ENCODE measurements at places on chromosomes 1 and 21.

GRCh38 chr1:26027716-26028489 lies 6.3 kb downstream of the EXTL1 start:
- DNase-seq: no peak

- no peak for DNase-seq
These were observed 82.4 kb upstream of the TLR5 start for GRCh38 chr1:223225481-223225880.

- no peak for DNase-seq
These were observed 22.7 kb downstream of the POFUT2 start for GRCh38 chr21:45264912-45265515.

DNA sequence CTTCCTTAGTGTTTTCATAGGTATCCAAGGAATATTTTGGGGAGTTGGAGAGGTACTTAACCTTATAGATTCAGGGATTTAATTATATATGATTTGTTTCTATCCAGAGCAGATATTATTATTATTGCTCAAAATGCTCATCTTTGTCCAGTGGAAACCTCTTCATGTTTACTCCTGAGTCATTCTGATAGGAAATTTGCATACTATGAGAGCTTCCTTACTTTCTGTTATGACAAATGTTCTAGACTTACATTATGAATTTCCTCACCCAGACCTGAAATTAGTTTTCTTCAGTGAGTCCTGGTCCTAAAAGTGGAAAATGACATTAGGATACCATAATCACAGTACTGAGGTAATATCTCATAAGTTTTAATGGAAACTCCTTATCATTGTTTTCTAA lies 57.5 kb upstream of the PLPPR5 start:
- no peak for DNase-seq

GRCh38 chr1:202643397-202644218 lies 66.6 kb downstream of the SYT2 start:
- DNase-seq: no peak

DNA sequence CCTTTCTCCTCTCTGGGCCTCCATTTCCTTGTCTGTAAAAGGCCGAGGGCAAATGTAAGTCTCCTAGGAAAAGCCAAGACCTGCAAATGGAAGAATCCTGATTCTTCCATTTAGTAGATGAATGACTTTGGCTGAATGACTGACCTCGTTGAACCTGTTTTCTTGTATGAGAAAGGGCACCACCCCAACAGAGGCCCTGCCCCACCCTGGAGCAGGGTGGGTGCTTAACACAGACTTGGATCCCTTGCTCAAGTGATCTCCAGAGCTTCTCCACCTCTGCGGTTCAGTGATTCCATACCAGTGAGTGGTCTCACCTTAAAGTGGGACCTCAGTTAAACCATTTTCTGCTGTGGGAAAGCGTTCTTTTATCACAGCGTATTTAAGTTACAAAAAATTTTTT lies 39.0 kb upstream of the GUCA2B start:
- no peak for DNase-seq

DNA sequence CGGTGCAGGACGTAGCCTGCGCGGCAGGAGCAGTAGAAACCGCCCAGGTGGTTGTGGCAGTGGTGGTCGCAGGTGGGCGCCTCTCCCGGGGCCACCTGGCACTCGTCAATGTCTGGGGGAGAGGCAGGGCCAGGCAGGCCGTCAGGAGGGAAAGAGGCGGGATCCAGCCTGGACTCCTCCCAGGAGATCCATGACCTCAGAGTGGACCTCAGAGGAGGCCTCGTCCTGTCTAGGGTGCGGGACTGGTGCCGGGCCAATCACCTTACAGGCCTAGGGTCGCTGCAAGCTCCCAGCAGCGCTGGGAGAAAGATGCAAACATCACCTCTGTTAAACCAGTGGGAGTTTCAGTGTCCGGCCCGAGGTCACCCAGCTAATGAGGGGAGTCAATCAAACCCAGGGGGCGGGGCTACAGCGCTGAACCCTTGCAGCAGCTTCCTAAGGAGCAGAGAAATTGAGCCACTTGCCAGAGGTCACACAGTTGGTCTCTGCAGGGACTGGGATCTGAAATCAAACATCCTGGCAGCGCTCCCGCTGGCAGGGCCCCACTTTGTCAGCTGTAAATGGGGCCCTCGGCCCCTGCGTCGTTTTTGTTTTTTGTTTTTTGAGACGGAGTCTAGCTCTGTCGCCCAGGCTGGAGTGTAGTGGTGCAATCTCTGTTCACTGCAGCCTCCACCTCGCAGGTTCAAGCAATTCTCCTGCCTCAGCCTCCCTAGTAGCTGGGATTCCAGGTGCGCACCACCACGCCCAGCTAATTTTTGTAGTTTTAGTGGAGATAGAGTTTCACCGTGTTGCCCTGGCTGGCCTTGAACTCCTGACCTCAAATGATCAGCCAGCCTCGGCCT lies 1.4 kb downstream of the MASP2 start:
- DNase-seq: no peak

DNA sequence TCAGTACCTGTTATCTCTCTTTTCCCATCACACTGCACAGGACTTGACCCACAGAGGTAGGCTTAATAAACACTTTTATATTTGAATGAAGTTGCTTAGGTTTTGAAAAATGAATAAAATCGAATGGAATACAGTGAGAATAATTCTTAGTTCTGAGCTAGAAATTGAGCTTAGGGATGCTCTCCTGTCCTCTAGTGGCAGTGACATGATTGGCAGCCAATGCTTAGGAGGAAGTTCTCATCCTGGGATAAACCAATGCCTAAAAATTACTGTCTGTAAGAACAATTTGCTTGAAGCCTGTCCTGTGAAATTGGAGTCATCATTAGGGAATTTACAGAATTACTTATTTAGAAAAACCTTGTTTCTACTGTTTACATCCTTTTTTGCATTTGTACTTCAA lies 21.3 kb upstream of the CYP4X1 start:
- no peak for DNase-seq

GRCh38 chr1:10152709-10153284 lies 57.6 kb upstream of the KIF1B start:
- no peak for DNase-seq

GRCh38 chr1:29162476-29163138 lies 19.1 kb downstream of the SRSF4 start:
- no peak for DNase-seq

- DNase-seq: no peak
These were observed 145.6 kb upstream of the NFIA start for GRCh38 chr1:60936591-60937342.

- no peak for DNase-seq
These were observed 173.9 kb downstream of the RWDD3 start for GRCh38 chr1:95407886-95408291.

GRCh38 chr1:44602634-44603628 lies 71.3 kb downstream of the TMEM53 start:
- DNase-seq: no peak

- DNase-seq: no peak
These were observed 37.4 kb downstream of the GPR161 start for GRCh38 chr1:168099337-168099801.

DNA sequence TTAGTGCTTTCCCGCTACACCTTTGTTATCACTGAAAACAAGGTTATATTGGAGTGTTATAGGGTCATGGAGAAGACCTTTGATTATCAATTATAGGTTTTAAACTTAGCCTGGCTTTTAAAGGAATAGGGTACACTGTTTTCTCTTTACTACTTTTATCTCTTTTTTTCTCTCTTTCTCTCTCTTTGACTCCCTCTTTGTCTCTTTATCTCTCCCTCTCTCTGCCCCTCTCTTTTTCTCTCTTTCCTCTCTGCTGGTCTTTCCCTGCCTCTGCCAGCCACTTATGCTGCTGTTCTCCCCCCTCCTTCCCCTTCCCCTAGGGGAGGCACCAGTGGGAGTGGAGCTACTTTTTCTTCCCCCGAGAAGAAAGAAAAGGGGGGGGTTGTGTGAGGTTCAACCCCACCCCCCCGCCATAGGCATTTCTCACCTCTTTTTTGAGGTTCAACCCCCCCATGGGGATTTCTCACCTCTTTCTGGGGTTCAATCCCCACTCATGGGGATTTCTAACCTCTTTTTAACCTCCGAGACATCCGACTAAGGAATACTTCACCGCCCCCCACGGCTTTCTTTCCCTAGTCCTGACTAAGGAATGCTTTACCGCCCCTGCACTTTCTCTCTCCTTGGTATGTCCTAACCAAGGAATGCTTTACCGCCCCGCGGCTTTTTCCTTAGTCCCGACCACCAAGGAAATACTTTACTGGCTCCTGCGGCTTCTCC lies 17.2 kb upstream of the ZBTB8B start:
- DNase-seq: no peak

DNA sequence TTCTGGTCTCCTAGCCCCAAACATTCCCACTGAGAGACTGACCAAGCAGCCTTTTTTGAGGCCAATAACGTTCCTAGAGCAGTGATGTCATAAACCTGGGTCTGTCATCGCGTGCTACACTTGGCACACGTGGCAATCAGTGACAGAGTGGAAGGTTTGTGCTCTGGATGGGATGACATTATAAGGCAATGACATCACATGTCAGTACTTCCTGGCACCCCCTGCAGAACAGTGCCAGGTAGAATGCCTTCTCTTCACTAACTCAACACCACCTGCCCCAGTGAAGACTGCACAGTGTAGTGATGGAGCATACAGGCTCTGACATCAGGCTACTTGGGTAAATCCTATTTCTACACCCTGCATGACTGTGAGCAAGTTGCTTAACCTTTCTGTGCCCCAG lies 5.4 kb upstream of the ZNF648 start:
- DNase-seq: no peak

DNA sequence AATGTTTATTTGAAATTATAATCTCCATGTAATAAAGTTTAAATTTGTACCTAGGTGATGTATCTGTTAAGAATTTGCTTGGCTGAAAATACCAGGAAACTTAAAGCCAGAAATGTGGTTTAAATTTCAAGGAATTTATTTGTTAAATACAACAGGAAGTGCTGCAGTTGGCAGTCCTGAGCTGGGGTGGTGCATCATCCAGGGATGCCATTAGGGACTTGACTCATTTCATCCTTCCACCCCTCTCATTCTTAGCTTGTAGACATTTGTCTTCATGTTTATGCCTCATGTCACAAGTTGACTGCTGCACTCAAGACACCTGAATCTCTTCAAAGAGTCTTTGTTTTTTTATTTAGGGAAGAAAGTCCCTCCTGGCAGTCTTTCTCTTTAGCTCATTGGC lies 175.9 kb downstream of the LHX8 start:
- no peak for DNase-seq

- no peak for DNase-seq
These were observed 79.4 kb downstream of the GON4L start for GRCh38 chr1:155777582-155777981.

GRCh38 chr1:95237981-95238703 lies 4.1 kb downstream of the RWDD3 start:
- no peak for DNase-seq

GRCh38 chr1:202888221-202888530 lies 773 bp downstream of the RABIF start:
- no peak for DNase-seq

DNA sequence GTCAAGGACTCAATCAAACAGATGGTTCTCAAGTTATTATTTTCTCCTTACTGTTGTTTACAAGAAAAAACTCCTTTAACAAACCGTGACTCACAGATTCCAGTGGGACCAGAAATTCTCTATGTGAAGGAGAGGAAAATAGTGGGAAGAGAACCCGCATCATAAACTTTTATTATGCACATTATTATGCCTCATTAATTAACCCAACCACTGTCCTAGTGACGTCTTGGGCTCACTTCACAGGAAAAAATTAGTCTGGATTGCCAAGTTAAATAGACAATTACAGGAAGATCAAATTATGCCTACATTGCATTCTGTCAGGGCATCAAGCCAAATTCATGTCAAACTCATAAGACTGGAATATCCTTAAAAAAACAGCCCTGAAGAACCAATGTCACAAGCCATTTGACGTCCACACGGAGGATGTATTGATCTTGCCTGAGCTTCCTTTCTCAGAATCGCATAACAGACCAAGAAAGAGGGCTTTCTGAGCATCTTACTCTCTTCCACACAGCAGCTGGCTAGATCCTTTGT lies 347.8 kb downstream of the DUSP10 start:
- no peak for DNase-seq

DNA sequence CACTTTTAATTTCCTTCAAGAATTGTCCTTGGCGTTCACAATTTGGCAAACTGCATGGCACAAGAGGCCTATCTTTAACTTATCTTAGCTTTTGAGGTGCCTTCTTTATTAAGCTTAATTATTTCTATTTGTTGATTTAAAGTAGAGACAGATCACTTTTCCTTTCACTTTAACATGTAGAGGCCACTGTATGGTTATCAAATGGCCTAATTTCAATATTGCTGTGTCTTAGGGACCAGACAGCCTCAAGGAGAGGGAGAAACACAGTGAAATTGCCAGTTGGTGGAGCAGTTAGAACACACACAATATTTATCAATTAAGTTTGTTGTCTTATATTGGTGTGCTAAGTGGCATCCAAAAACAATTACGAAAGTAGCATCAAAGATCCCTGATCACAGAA lies 1013.9 kb downstream of the KCNT2 start:
- no peak for DNase-seq

- DNase-seq: no peak
These were observed 384.7 kb downstream of the LRRIQ3 start for GRCh38 chr1:73813236-73813635.

DNA sequence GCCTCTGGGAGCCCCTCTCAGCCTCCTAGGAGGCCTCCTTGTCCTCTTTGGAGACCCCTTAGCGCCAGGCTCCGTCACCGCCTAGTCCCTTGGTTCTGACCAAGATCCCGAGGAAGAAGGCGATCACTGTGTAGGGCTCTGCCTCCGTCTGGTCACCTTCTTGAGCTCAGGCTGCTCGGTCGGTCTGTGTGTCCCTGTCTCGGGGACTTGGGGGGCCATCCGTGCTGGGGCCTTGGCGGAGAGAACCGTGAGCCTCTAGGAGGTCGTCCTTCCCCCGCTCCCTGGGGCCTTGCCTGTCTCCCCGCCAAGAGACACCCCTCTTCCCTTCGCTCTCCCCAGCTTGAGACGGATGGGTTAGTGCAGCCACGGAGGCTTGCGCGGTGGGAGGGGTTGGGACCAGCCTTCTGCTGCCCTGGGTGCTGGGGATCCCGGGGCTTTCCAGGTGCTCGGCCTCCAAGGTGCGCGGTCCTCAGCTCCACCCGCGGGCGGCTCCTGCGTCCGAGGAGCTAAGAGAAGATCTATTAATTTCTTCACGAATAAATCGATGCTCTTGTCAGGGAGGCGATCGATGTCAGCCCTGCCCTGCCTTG lies 701 bp upstream of the INSRR start:
- DNase-seq: no peak

- DNase-seq: no peak
These were observed 140.5 kb downstream of the SPATA46 start for GRCh38 chr1:162236201-162236600.

DNA sequence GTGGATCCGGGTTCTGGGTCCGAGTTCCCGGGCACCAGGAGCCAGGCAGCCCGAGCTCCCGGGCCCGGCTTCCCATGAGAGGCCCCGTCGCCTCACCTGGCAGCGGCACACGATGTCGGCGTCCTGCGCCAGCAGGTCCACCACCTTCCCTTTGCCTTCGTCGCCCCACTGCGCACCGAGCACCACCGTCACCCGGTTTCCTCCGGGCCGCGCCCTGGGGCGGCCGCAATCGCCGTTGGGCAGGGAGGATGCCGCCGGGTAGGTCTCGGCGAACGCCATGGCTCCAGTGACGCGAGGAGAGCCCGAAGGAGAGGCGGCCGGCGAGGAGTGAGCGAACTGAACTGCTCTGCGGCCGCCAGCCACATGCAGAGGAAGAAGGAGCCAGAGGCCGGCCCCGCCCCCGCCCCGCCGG lies at the start of gene ADSS2:
ADSS2 (minus strand) TSS at position 371 of the 412 bp plus-strand sequence; CDS start at position 279, 92 bp downstream.
- DNase-seq: no peak

Measured in GOT3 (cell line).